ENCODE measurements at places on chromosomes 11 and 22.
A peak's percentile ranks its signal among the peaks of the same experiment; 100 is the strongest.

DNA sequence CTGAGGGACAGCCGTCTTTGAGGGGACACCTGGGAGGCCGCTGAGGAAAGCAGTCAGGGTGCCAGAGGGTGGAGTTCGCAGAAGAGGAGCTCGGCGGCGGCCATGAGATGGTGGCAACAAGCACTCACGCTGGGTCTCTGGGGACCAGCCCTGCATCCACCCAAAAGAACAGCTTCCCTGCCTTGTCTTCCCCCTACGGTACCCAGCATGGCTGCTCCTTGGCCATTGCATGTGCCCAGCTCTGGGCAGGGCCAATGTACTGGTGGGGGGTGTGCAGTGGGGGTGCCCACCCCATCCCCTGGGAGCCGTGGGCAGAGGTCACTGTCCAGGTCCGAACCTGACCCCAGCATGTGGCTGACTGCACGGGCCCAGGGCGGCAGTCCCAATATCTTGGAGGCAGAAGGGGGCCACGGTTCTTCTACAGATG, 42.3 kb downstream of the OSBPL5 start:
- no peak for DNase-seq

DNA sequence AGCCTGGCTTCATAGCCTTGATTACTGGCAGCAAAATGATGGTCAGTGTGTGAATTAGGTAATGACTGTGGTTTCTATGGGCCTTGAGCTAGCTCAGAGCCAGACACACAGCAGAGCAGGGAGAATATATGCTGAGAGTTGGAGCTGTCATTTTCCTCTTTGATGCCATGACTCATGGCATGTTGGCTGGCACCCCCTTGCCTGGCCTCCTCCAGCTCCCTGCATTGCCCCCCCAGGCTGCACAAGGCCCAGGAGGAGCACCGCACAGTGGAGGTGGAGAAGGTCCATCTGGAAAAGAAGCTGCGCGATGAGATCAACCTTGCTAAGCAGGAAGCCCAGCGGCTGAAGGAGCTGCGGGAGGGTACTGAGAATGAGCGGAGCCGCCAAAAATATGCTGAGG, 20.3 kb upstream of the RRM1 start:
- DNase-seq = no peak

DNA sequence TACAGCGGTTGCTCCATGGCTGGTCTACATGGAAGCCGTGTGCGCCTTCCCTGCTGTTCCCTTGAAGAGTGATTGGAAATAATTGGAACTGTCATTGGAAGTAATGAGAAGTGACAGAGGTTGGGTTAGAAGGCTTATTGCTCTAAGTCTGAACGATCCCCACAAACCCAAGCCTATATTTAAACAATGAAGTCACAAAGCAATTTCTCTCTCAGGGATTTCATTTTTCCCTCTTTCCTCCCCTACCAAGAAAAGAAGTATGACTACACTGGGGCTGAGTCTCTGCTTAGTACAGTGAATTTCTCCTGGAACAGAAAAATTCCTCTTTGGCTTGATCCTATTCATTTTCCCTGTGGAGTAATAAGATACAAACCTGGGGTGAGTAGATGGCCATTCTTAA, 7.8 kb downstream of the CLMP start:
- no peak for DNase-seq

- DNase-seq = no peak
These were observed 29.6 kb downstream of the IGF2 start for GRCh38 chr11:2109541-2110019.

- DNase-seq = no peak
These were observed 3.1 kb downstream of the MAPK8IP2 start for GRCh38 chr22:50603511-50604255.

DNA sequence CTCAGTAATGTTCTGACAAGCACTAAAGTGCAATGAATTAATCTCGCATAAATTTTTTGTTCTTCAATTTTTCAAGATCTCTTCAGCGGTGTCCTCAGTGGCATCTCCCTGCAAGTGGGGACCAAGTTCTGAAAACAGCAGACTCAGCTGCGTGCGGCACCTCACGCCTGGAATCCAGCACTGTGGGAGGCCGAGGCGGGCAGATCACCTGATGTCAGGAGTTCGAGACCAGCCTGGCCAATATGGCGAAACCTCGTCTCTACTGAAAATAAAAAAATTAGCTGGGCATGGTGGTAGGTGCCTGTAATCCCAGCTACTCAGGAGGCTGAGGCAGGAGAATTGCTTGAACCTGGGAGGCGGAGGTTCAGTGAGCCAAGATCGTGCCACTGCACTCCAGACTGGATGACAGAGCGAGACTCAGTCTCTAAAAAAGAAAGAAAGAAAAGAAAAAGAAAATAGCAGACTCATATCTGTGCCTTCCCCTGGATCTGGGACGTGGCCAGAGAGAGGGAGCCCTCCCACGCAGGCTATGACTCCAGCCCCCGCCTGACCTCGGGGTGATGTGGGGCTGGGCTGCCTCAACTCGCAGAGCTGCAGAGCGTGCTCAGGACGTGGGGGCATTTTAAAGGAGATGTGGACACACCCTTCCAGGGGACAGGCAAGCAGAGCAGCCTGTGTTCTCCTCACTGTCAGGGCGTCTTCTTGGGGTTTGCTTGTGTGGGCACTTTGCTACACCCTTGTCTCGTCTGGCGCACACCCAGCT, 346.6 kb downstream of the BRD1 start:
- no peak for DNase-seq

DNA sequence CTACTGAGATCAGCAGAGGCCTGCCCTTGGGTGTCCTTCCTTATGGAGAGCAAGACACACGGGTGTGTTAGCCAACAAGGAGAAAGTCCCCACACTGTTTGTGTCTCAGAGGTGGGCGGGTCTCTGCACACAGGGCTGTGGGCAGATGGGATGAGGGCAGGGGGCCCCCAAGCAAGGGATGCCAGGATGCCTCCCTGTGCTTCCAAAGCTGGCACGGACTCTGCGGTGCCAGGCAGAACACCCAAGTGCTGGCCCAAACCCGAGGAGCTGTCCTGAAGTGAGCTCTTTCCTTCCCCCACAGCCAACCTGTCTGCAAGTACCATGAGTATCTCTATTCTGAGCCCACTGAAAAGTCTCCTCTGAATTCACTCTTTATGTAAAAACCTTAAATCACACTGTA, 273.3 kb downstream of the CTTN start:
- no peak for DNase-seq

DNA sequence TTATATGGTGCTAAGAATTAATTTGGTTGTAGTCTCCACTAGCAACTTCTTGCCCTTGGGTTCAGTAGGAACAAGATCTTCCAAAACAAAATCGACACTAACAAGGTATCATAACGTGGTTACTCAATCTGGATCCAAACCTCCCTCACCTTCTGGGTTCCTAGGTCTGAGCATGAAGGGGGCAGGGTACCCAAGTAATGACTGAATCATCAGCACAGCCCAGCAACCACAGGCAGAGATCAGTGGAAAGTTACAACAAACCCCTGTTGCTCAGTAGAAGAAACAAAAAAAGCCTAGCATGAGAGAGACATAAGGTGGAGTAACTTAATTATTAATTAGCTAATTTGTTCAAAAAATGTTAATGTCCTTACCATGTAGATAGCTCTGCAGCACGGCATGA, 221.4 kb downstream of the BLID start:
- no peak for DNase-seq

GRCh38 chr11:75269367-75269660, 28.7 kb downstream of the TPBGL start:
- DNase-seq = no peak

DNA sequence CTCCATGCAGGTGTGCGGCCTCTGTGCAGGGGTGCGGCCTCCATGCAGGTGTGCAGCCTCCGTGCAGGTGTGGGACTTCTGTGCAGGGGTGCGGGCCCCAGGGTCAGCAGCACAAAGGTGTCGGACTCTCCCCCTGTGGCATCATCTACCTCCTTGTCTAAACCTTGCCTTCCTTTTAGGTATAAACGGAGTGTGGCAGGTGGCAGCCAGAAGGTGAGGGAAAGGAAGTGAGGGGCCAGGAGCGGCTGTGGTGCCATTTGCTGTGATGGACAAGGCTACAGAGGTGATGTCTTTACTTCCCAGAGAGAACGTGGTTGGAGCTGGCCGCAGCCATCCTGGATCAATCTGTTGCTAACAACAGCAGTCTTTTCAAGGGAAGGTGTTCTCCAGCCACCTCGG, 9.1 kb downstream of the GAL start:
- DNase-seq = no peak

- no peak for DNase-seq
These were observed 4.7 kb downstream of the KCNJ1 start for GRCh38 chr11:128862406-128862805.

DNA sequence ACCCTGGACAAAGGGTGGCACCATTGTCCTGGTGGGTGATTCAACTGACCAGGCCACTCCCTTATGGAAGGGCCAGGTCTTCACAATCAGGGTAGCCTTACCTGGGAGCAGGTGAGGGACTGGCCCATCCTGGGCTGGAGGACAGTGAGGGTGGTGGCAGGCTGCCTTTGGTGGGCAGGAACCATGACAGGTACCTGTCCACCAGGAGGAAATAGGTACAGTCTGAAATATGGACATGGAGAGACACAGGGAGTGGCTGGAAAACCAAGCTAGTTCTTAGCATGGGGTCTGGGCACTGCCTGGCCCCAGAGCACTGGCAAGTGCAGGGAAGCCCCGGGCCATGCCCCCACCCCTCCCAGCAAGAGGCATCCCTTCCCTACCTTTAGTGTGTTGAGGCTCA, 113.8 kb downstream of the MED15 start:
- no peak for DNase-seq

- DNase-seq = no peak
These were observed at the start of gene LRP5 for GRCh38 chr11:68312117-68312779. TSS of gene LRP5 (plus strand) at chr11:68312591. CDS start at chr11:68312715, 124 bp downstream.

GRCh38 chr11:114308689-114309089, 12.5 kb downstream of the NNMT start:
- DNase-seq = no peak

- no peak for DNase-seq
These were observed 126.7 kb upstream of the RCN1 start for GRCh38 chr11:31964181-31964580.

DNA sequence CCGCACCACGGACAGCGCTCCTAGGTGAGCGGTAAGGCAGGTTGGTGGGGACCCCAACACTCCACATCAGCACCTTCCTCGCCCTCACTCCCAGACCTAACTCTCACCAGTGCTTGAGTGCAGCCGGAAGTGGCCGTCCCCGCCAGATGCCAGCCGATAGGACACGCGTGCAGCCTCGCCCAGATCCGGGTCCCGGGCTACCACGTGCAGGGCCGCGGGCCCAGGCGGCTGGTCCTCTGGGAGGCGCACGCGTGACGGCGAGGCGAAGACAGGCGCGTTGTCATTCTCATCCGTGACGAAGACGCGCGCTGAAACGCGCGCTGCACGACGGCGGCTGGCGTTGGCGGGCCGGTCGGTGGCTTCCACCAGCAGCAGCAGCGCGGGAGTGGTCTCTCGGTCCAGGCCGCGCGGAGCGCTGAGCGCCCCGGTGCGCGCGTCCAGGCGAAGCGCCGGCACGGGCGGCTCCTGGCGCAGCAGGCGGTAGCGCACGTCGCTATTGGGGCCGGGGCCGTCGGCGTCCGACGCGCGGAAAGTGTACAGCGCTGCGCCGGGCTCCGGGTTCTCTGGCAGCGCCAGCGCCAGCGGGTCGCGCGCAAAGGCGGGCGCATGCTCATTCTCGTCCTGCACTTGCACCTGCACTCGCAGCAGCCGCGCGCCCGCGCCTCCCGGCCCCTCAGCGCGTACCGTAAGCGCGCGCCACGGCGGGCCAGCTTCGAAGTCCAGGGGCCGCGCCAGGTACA, 10.8 kb upstream of the TPP1 start:
- DNase-seq = no peak

- no peak for DNase-seq
These were observed 35.8 kb upstream of the HSD17B12 start for GRCh38 chr11:43644621-43645299.

- DNase-seq = no peak
These were observed 194.4 kb upstream of the PGR start for GRCh38 chr11:101323997-101324396.

GRCh38 chr11:1401656-1402221, 12.0 kb downstream of the BRSK2 start:
- DNase-seq = no peak

GRCh38 chr22:46076651-46077339, 73.5 kb upstream of the PPARA start:
- no peak for DNase-seq

DNA sequence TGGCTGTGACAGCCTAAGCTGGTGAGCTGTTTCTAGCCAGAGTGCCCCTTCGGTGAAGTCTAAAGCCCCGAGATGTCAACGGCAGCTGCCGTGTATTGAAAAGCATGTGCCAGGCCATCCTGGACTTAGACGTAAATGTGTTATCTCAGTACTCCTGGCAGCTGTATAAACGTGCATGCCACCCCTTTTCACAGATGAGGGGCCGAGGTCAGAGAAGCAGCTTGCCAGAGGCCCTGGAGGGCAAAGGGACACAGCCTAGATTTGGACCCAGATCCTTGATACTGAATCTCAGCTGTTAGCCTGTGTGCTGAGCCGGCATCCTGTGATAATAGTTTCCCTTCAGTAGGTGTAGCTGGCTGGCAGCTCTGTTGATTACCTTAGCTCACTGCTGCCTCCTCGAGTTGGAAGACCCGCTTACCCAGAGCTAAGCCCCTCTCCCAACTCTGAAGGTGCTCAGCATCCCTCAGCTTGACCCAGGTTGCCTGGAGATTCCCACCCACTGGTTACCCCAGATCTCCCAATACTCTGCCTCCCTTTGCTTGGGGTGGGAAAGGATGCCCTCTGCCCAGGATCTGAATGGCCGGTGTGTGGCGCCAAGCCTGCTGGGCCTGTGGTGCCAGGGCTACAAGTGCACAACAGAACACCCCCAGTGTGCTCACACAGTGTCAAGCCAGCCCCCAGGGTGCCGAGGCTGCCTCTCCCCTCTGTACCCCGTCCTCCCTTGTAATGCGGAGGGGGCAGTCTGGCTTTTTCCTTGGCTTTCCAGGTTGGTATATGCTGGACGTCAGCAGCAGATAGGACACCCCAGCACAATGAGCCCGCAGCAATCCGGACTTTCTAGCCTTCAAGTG, 59.8 kb upstream of the WNT7B start:
- peak; percentile 48 for DNase-seq

DNA sequence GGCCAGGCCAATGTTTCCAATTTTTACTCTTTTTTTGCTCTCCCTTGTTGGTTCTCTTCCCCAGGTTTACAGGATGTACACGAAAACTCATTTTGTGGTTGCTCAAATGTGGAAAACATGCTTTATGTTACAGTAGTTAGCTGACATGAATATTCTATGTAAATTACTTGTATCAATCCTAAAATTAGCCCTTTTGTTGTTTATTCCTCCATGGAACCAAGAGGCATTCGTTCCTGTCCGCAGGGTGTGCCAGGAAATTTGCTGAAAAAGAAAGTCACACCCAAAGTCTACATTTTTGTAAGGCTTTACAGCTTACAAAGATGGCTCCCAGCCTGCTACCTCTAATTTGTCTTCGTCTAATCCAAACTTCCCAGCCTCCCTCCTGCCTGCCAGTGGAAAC, 652.3 kb downstream of the ETS1 start:
- no peak for DNase-seq

All from memory B cell (primary cell).